ENCODE measurements at places on chromosomes 2 and 18. TPM values are rescaled to one million over a fixed set of nuclear protein-coding genes. Genes with fewer than 3 reads are reported as not detected.

Gene CGREF1
- total RNA-seq = 1.1 TPM

Gene TDRD15
- total RNA-seq = not detected

Gene INHA
- not detected for total RNA-seq

Gene BOLL
- not detected for total RNA-seq

Gene FZD7
- total RNA-seq = 3.4 TPM

Gene UGT1A6
- total RNA-seq = not detected

Gene SPC25
- total RNA-seq = 42.1 TPM

Gene ORMDL1
- total RNA-seq = 62.0 TPM

Gene KIF3C
- total RNA-seq = 12.4 TPM

Gene GALNT3
- total RNA-seq = 13.8 TPM

Gene PTGR3
- total RNA-seq = 31.5 TPM

Gene SLC4A3
- total RNA-seq = not detected

Gene HDLBP
- 232 TPM for total RNA-seq

Gene DCC
- not detected for total RNA-seq

Gene DAPL1
- total RNA-seq = not detected

Gene MALT1
- 30.3 TPM for total RNA-seq

Gene AGPS
- total RNA-seq = 58.5 TPM

Measured in activated CD8-positive, alpha-beta memory T cell treated with anti-CD3 and anti-CD28 coated beads, Interleukin-2, amount 10 ng/mL, durations not matched to agents 7 days and 5 days (primary cell).